Stimulated activated CD4-positive, alpha-beta T cell treated with anti-CD3 and anti-CD28 coated beads, Interleukin-2, amount 100 ng/mL, for 24 hours (primary cell): ENCODE measurements at places on chromosomes 1 and 21.

- DNase-seq, result no peak
These were observed 4.5 kb upstream of the EXTL1 start for GRCh38 chr1:26016953-26017545.

DNA sequence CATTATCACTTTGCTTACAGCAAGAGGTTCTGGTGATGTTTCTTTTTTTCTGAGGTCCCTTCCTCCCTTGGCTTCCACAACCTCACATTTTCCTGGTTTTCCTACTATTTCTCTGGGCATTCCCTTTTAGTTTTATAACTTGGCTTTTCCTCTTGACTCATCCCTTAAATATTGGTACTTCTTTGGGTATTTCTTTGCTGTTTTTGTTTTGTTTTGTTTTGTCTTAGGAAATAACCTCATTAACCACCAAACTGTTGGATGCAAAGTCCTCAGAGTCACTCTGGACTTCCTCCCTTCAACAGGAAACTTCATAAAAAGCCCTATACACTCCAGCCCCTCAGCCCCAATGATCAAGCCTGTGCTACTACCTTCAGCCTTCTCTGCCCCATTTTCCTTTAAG is 211.1 kb downstream of the DUSP10 start:
- no peak for DNase-seq

DNA sequence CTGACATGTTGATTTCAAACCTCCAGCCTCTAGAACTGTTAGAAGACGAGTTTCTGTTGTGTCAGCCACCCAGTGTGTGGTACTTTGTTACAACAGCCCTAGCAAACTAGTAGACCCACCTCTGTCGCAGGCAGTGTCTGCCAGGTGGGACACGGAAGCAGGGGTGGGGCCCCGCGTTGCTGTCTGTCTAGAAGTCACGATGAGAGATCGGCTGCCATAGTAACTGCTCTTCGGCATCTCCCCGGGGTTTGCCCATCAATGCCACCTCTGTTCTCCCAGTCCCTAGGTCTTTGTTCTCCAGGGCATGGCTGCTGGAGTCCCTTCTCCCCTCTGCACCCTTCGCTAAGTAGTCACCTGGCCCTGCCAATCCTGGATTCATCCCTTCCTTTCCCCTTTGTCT is 15.2 kb upstream of the CLSTN1 start:
- no peak for DNase-seq

DNA sequence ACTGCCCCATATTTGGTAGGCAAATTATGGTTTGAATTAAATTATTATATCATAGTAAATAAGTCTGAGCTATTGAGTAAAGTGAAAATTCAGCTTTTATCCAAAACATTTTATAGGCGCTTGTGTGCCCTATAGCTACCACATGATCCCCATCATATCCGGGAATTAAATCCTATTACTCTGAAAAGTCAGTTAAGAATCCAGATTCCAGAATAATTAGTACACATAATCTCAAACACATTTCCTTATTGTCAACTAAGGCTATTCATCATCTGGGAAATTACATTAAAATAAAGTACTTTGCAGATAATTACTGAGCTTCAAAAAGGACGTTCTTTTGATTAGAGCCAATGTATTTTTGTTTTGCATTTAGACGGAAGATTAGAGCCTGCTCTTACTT is 72.3 kb downstream of the CTH start:
- no peak for DNase-seq

DNA sequence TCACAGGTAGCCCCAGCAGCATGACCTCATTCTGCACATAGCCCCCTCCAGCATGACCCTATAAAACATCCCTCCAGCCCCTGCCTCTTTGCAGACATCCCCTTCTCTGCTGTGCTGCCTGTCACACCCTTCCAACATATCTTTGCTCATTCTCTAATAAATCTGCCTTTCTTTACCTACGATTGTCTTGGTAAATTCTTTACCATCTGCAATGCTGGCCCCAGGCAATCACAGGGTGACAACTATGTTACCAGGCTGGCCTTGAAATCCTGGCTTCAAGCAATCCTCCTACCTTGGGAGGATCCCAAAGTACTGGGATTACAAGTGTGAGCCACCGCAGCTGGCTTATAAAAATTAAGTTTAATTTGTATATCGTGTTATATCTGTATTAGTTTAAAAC is 134.5 kb downstream of the VAV3 start:
- DNase-seq, result no peak

GRCh38 chr1:91712981-91713841 is 172.7 kb downstream of the TGFBR3 start:
- peak; percentile 37 for DNase-seq

GRCh38 chr1:217577336-217577735 is 53.6 kb downstream of the GPATCH2 start:
- DNase-seq, result no peak
